ENCODE measurements at places on chromosomes 6 and 20. TPM values are rescaled to one million over a fixed set of nuclear protein-coding genes. Genes with fewer than 3 reads are reported as not detected.

ERVFRD-1 gene
- total RNA-seq = 0.14 TPM

GRCh38 chr6:93679836-93680235 is 260.5 kb upstream of the EPHA7 start:
- no peak for DNase-seq

PTGIS gene
- 24.2 TPM for total RNA-seq

ZC2HC1B gene
- total RNA-seq = not detected

- no peak for DNase-seq
Observed at GRCh38 chr6:71589254-71589653, 297.1 kb upstream of the RIMS1 start.

GJA10 gene
- total RNA-seq = not detected

DNA sequence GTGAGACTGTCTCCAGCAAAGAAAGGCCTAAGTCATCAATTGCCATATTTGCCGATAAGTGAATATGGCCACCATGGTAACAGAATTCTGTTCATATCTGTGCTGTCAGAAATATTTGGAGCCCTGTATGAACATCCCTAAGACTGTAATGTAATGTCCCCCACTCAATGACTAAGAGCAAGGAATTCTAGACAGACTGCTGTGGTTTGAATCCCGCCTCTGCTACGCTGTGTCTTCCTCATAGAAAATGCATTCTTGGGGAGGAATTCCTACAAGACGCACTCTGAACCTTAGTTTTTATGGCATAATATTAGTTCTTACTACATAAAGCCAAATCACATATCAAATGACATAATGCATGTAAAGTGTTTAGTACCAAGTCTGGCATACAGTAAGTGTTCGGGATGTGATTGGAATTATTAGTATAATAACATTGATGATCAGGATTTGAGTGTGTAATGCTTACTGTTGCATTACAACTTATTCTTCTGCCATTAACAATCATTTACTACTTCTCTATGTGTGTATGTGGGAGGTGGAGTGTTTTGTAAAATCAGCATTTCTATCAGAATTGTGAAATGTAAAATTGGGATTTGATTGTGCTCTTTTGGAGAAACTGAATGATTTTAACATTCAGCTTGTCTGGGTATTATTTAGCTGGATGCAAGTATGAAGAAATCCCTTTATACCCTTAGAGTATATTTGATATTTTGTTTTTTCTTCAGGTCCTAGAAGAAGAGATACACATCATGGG is 103.0 kb downstream of the OLIG3 start:
- DNase-seq = no peak

GRCh38 chr20:43988867-43989266 is 74.2 kb downstream of the TOX2 start:
- DNase-seq = no peak

GRCh38 chr6:22300273-22300998 is 3.6 kb upstream of the PRL start:
- no peak for DNase-seq

DNA sequence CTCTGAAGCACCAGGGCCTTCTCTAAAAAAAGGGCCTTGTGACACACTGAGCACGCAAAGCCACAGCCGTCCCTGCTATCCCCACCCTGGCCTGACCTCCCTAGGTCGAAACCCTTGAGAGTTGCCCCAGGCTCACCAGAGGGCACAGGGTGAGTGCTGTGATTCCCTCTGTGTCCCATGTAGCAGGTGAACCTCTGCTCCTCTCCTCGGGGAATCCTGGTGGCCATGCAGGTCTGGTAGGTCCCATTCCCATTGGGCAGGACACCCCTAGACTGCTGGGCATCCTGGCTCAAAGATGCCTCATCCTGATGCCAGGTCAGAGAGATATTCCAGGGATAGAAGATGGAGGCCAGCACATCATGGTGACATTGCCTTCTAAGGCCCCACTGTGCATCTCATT is 20.9 kb downstream of the HLA-F start:
- DNase-seq = no peak

LAMP5 gene
- not detected for total RNA-seq

DNA sequence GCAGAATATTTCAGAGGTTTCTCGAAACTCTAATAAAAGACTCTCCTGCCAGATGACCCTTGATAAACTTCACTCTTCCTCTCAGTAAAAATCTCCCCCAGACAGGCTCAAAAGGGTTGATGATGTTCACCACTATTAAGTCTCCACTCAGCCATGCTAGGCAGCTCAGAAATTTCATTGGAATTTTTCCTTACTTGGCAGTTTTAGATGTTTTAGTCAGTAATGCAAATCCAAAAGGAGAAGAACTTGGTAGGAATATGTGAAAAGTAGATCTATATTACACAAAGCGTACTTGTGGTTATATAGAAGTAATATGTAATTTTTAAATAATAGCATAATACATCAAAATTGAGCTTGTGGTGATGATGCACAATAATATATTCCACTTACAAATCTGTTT is 333.0 kb downstream of the PHF3 start:
- DNase-seq = no peak

SLC17A9 gene
- total RNA-seq = 0.41 TPM

DNA sequence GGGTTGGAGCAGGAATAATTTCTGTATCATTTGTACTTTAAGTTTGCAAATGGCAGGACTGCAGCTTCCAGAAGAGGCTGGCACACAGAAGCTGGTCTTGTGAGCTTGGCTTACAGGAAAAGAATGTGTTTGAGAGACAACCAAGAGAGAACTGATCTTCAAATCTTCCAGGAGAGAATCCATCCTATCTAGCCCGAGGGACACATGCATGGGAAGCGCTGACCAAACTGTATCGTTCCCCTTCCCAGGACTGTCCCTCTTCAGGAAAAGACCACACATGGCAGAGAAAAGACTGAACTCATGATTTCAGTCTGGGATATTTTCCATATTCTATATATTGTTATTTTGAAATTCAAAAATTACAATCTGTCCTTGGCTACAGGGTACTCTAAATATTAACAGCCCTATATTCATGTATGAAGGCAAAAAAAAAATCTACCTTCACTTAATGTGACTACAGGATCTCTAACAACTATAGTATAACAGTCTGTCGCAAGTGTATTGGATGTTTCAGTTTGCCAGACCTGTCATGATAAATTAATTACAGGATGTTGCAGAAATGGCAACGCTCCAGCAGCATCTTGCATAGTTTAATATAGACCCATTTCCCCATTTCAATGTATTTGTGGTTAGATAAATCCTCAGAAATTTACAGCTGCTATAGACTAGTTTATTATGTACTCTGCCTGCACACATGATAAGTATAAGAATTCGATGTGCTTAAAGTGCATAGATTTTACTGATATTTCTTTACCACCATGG is 99.4 kb downstream of the MYB start:
- no peak for DNase-seq

Data from Right ventricle myocardium inferior (tissue), 1 donor.